Large intestine (tissue), 12 donors: ENCODE measurements at places on chromosomes 16 and 17.
A peak's percentile ranks its signal among the peaks of the same experiment; 100 is the strongest.

GRCh38 chr17:68387435-68388218 lies 69.7 kb downstream of the WIPI1 start:
- DNase-seq, result no peak
- no peaks in the 10 kb centered on the region for H3K27me3 ChIP-seq
- no peak overlapping the region for H3K4me3 ChIP-seq
- H3K4me1 ChIP-seq, result no peaks in the 10 kb centered on the region
- H3K36me3 ChIP-seq, result no peaks in the 10 kb centered on the region
- H3K27ac ChIP-seq, result no peak overlapping the region

DNA sequence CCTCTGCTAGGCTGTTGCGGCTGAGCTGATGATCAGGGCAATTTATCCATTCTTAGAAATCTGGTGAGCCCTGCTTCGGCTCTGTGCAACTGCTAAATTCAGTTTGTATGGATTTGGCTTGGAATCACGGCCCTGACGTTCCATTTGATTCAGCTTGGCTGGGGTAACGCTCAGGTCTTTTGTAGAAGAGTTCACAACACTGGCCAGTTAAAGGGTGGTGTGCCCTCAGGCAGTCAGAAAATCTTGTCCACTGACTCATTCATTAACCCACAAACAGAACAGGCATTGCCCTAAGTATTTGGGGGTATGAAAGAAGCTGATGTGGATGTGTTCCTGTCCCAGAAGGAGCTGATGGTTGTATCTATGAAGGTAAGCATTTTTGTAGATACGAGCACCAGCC lies 53.9 kb downstream of the GNAO1 start:
- no peaks in the 10 kb centered on the region for H3K4me1 ChIP-seq
- no peak for DNase-seq
- H3K27me3 ChIP-seq, result no peaks in the 10 kb centered on the region
- no peak overlapping the region for H3K4me3 ChIP-seq
- no peak overlapping the region for H3K27ac ChIP-seq
- H3K36me3 ChIP-seq, result no peaks in the 10 kb centered on the region

DNA sequence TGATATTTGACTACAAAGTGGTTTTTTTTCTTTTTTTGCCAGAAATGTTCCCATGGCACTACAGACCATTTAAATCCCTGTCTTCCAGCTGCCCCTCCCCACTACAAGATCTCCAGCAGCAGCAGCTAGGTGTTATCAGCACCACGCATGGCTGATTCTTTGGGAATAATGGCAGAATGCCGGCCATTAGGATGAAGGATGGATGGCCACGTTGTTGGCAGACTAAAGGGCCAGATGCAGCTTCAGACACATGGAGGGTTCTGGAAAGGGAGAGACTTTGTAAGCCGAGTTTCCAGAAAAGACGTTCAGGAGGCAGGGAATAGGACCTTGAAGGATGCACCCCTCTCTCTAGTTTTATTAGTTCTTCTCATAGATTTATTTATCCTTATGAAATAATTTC lies 10.3 kb upstream of the MED9 start:
- peaks cover 2% of the 10 kb centered on the region for H3K27me3 ChIP-seq
- no peak overlapping the region for H3K27ac ChIP-seq
- DNase-seq, result no peak
- H3K4me3 ChIP-seq, result no peak overlapping the region
- no peaks in the 10 kb centered on the region for H3K36me3 ChIP-seq

DNA sequence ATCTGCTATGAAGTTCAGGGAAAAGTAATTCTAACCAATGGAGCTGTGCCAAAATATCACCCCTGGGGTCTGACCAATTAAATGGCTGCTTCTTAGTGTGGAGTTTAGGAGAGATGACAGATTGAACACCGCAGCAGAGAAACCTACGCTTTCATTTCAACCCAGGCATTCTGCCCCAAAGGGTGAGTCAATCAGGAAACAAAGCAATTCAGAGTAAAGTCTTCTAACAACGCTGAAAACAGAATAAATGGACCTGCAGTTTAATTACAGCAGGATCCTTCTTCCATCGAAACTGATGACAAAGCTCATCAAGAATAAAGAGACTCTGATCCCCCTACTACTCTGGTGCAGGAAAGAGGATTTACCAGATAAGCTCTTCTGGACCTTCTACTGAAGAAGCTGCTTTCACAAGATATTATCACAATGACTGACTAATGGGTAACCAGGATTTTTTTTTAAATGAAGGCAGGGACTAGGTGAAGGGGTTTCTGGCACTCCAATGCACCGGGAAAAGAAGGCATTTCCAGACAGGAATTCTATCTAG lies 16.7 kb downstream of the RFFL start:
- peak; percentile 79 for DNase-seq
- peak overlapping the region; percentile 90 for H3K27ac ChIP-seq
- H3K4me3 ChIP-seq, result peak overlapping the region; percentile 13
- H3K36me3 ChIP-seq, result peaks cover 1% of the 10 kb centered on the region

DNA sequence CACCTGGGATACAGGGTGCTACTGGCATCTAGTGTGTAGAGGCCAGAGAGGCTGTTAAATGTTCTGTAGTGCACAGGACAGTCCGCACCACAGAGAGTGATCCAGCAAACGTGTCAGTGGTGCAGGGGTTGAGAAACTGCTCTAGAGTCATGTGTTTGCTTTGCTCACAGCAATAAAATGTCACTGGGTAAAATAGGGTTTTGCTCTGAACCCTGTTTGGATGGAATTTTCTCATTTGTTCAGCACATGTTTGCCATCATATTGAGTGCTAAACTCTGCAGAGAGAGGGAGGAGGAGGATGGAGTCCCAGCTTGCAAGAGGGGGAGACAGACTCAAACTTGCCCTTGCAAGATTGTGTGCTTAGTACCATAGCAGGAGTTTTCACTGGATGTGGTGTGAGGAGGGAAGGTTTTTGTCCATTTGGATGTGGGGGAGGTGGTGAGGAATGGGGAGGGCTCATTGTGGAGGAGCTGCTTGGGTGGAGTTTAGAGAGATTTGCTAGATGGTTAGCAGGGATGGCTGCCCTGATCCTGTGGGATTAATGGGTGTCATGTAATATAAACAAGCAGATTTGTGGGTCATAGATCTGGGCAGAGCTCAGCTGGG lies 11.8 kb downstream of the PLCG2 start:
- DNase-seq, result peak; percentile 29
- H3K27ac ChIP-seq, result no peak overlapping the region
- no peaks in the 10 kb centered on the region for H3K36me3 ChIP-seq
- no peaks in the 10 kb centered on the region for H3K27me3 ChIP-seq
- H3K4me1 ChIP-seq, result no peaks in the 10 kb centered on the region
- H3K4me3 ChIP-seq, result no peak overlapping the region

GRCh38 chr16:5706211-5706610 lies 608.6 kb upstream of the EEF2KMT start:
- no peaks in the 10 kb centered on the region for H3K27me3 ChIP-seq
- H3K4me1 ChIP-seq, result no peaks in the 10 kb centered on the region
- no peak overlapping the region for H3K27ac ChIP-seq

DNA sequence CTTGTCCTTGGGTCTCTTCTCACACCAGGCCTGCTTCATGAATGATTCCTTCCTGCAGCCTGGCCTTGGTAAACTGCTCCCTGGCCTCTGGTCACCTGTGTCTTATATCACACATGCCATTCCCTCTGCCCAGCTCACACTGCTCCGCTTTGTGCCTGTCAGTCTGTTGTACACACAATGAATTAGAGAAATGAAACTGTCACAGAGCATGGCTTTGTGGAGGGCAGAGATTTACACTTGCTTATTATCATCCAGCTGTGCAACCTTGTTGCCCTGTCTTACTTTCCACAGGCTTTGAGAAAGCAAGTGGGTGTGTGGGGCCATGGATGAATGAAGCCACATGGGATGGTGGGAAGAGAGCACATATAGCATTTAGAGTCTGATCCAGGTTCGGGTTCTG lies 22.4 kb downstream of the ALDH3A2 start:
- H3K27me3 ChIP-seq, result no peaks in the 10 kb centered on the region
- H3K4me1 ChIP-seq, result peaks cover 27% of the 10 kb centered on the region
- peak overlapping the region; percentile 86 for H3K27ac ChIP-seq
- H3K4me3 ChIP-seq, result no peak overlapping the region
- H3K36me3 ChIP-seq, result peaks cover 18% of the 10 kb centered on the region

DNA sequence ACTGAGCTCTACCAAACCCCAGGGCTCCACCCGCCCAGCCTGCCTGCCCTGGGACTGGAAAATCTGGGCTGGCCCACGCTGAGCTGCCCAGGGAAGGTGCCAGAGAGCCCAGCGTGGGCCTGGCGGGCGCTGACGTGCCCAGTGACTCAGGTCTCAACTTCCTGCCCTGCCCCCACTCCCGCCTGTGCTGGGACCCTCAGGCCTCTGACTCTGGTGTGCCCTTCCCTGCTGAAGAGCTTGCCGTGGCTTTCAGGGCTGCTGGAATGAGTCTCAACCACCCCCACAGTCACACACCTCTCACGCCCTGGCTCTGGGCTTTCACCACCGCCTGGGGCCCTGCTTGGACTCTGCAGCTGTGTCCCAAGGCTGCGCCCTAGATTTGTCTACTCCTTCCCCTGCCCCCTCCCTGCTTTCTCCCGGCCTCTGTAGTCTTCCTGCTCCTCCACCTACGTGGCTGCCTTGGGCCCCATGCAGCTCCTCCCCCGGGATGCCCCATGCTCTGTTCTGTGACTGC lies 10.4 kb downstream of the LLGL1 start:
- no peak for DNase-seq
- H3K27ac ChIP-seq, result no peak overlapping the region
- H3K4me1 ChIP-seq, result no peaks in the 10 kb centered on the region

GRCh38 chr16:61074324-61074723 lies 961.9 kb downstream of the CDH8 start:
- H3K4me1 ChIP-seq, result no peaks in the 10 kb centered on the region
- no peak overlapping the region for H3K4me3 ChIP-seq
- no peaks in the 10 kb centered on the region for H3K36me3 ChIP-seq
- H3K27me3 ChIP-seq, result no peaks in the 10 kb centered on the region
- DNase-seq, result no peak

DNA sequence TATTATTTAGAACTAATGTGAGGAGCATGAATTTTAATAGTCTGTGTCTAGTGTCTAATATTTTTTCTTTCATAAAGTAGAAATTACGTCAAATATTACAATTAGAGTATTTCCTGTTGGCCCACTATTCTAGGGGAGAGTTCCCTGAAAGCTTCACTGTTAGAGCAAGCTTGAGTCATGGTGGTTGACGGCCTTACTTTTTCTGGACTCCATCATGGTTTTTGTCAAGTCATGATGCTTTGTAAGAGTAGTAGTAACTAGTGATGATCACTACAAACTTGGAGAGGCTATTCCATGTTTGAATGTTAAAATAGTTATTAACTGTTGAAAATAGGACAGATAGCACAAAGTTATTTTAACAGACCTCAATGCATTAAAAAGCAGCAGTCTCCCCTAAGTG lies 1.7 kb downstream of the PSMD11 start:
- no peaks in the 10 kb centered on the region for H3K4me1 ChIP-seq
- no peak for DNase-seq
- H3K36me3 ChIP-seq, result peaks cover 18% of the 10 kb centered on the region
- H3K27me3 ChIP-seq, result no peaks in the 10 kb centered on the region

- no peaks in the 10 kb centered on the region for H3K36me3 ChIP-seq
- H3K4me3 ChIP-seq, result no peak overlapping the region
- DNase-seq, result no peak
- H3K27ac ChIP-seq, result no peak overlapping the region
These were observed 461.0 kb upstream of the C16orf82 start for GRCh38 chr16:26605626-26606271.

DNA sequence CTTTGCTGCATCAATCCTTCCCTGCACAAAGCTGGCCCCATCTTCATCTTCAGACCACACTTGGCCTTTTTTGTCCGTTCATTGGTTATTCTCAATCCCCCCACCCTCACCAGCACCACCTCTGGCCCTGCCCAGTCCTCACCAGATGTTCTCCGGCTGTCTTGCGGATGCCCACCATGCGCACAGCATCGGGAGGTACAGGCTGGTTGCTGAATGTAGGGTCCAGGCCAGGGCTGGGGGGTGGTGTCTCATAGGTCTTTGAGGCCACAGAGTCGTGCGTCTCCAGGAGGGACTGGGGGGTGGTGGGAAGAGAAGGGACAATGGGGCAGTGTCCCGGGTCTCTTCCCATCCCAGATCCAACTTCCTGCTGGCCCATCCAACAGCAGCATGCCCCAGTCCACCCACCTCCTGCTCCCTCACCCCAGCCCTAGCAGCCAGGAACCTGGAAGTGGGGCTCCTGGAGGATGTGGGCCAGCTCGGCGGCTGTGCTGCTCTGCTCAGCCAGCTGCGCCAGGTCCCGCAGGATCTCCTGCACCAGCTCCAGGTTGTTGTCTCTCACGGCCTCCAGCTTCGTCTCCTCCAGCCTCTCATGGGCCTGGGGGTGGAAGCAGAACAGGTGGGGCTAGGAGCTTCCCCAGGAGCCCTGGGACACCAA lies 24.4 kb downstream of the MPP2 start:
- H3K4me3 ChIP-seq, result no peak overlapping the region
- peaks cover 17% of the 10 kb centered on the region for H3K4me1 ChIP-seq
- no peaks in the 10 kb centered on the region for H3K27me3 ChIP-seq
- no peak for DNase-seq
- H3K36me3 ChIP-seq, result no peaks in the 10 kb centered on the region
- no peak overlapping the region for H3K27ac ChIP-seq

GRCh38 chr16:23125277-23125676 lies 24.0 kb downstream of the USP31 start:
- H3K27me3 ChIP-seq, result no peaks in the 10 kb centered on the region
- no peak overlapping the region for H3K27ac ChIP-seq
- H3K4me3 ChIP-seq, result no peak overlapping the region
- no peaks in the 10 kb centered on the region for H3K36me3 ChIP-seq
